H9 (cell line): ENCODE measurements at places on chromosomes 4 and X.
A peak's percentile ranks its signal among the peaks of the same experiment; 100 is the strongest.

DNA sequence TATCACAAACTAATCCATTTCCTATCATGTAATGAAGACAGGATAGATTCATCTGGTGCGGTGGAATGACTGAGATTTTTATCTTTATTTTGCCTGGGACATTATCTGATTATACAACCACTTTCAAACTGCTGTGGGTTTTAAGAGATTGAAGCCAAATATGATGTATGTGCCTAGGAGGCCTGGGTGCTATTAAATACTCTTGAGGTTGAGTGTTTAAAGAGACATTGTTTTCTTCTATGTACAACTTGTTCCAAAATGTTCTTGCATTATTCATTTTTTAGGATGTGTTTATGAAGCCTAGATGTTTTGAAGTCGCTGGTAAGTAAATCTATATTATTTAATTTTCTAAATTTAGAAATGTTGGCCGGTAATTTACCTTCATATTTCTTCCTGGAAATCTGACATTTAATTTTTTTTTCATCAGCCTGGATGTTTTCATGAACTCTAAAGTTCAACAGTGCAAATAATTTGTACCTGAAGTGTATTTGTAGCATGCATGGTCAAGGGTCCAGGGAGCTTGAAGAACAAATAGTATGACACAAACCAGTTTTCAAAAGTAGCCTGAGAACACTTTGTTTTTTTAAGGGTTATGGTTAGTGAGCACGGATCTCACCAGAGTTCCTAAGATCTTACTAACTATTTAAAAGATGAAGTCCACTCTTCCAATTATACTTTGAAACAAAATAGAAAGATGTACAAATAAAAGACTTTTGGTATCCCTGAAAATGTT lies 72.8 kb upstream of the ATP8A1 start:
- DNase-seq: no peak

DNA sequence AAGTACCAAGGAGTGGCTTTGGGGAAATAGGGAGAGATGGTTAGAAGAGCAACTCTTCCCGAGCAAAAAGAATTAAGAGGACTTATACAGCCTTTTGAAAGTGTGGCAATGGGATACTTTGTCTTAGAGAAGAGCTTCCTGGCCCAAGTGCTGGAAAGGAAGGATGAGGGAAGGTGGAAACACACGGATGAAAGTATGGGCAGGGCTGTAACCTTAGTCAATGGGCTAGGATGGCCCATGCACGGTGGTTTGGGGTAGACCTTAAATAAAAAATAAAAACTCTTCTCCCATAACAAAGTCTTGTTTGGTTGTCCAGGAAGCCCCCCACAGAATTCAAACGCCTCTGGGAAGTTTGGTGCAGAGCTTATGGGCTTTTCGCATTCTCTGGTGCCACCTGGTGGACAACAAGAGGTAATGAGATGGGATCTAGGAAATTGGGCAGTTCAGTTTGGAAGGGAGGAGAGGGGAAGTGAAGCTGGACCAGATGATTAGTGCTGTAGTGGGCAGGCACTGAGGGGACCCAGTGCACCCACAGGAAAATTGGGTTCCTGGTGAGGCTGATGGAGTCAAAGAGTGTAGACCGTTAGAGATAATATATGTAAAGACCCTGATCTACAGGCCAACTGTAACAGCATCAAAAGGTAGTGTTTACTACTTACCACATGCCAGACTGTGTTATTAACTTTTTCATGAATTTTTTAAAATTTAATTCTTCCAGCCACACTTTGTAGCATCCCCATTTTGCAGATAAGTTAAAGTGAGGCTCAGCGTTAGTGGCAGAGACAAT lies 13.8 kb upstream of the ENOX2 start:
- peak; percentile 45 for DNase-seq

DNA sequence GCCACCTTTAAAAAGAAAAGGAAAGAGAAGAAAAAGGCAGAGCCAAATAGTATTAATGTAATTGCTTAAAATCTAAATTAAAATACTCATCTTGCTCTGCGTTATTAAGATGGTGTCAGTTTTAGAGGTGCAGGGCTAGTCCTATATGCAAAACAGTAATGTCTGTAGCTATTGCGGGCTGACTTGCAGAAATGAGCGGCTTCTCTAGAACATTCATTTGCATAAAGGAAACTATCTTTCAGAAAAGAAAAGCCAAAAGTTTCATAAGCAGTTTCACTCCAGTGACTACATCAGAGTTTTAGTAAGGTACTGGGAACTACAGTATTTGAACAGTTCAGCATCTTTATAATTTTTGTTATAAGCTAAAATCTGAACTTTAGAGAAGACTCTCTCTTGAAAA lies 6.0 kb downstream of the SMAD1 start:
- DNase-seq: no peak

DNA sequence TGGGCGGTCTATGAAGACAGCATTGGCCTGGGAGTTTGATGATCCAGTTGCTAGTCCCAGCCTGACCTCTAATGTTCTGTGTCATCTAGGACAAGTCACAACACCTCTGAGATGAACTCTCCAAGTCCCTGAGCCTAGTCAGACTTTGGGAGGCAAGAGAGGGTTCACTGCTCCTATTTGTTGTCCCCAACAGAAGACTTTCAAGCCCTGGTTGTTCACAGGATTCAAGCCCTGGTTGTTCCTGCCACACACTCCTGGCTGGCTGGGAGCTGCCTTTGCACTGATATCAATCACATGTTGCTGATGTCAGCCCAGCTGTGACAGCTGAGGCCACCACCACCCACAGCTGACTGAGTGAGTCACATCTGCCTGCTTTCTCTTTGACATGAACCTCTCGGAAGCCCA lies 253.2 kb upstream of the RASGEF1B start:
- DNase-seq: no peak

- DNase-seq: no peak
Measured at GRCh38 chr4:155512817-155513216, 136.1 kb upstream of the MAP9 start.

DNA sequence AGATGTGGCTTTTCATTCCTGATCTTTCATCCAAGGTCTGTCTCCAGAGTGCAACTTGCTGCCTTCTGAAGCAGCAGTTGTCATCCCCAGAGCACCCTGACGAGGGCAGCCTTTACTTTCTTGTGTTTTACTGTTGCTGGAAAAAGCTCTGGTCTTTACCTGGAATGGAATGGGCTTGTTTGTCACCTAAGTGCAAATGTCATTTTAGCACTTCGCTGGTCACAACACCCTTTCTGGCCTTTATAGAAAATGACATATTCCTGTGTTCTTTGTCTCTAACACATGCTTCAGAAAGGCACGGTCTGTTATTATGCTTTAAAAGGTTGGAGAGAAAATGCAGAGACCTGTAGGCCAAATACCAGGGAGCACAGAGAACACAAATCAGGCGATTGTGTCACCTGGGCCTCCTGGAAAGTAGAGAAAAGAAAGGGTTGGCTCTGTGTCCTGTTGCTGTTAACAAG lies 332.7 kb upstream of the IGFBP7 start:
- peak; percentile 75 for DNase-seq

DNA sequence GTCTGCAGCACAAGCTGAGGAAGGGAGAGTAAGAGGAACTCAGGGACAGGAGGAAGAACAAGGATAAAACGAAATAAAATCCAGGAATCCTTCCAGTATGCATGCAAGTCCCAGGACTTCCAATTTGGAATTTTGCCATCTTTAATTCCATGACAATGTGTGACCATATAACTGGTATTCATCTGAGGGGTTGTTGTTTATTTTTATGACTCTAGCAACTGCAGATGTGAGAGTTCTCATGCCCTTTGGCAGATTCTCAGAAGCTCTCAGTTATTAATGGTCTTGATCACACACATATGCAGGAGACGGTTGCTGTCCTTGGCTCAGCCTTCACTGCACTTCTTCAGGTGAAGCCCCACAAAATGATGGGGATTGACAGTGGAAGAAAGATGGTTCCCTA lies 148.2 kb downstream of the SMIM20 start:
- DNase-seq: no peak

DNA sequence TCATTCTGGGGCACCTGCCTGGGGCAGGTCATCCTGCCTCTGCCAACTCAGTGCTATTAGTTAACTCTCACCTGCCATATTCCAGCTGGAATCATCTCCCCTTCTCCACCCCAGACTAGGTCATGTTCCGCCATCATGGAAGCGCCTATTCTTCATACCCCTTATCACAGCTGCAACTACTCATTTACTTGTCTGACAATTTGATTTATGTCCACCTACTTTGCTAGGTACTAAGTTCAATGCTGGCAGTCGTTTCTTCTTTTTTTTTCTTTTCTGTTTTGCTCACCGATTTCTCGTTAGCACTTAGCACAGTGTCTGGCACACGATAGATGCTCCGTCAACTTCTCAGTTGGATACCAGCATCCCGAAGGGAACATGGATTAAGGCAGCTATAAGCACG lies 1.1 kb upstream of the FMR1 start:
- no peak for DNase-seq

- no peak for DNase-seq
Measured at GRCh38 chrX:15158736-15159406, 111.0 kb downstream of the ASB9 start.

DNA sequence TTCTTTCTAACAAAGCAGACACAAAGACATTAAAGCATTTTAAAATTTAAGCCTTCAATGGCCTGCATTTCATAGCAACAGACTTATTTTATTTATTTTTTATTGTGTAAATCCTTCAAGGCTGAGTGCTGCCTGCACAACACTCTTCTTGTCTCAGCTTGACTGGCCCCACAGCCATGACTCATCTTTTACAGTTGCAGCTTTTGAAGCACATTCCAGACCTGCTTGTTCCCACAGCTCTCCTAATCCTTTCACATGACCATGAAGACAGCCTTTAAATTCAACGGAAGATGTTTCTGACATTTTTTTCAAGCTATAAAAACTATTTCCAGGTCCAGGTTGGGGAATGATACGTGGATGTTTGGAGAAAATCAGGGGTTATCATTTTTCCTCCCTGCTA lies 276.9 kb upstream of the TACR3 start:
- peak; percentile 82 for DNase-seq

DNA sequence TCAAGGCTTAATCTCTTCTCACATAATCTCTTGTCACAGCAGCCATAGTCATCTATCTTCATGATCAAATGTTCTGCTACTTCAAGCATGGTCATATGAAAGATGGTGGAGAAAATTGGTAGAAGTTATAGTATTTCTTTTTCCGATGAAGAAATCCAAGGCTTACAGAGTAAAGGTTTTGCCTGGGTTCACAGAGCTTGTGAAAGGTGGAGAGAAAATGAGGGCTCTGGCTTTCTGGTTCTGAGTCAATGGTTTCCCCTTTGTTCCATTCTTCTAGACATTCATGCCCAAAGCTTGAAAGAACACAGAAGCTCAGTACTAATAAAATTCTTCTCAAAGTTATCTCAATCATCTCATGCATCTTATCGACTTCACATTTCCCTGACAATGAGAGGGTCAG lies 36.1 kb downstream of the CLNK start:
- no peak for DNase-seq
